ENCODE measurements at places on chromosomes 1 and 21. TPM values are rescaled to one million over a fixed set of nuclear protein-coding genes. Genes with fewer than 3 reads are reported as not detected.

GRCh38 chr1:245804696-245805095 is 649.9 kb downstream of the KIF26B start:
- H3K36me3 ChIP-seq, result no peaks in the 10 kb centered on the region
- H3K4me1 ChIP-seq, result peaks cover 11% of the 10 kb centered on the region
- no peak overlapping the region for H3K4me3 ChIP-seq
- no peak for DNase-seq
- no peak overlapping the region for H3K27ac ChIP-seq

DNA sequence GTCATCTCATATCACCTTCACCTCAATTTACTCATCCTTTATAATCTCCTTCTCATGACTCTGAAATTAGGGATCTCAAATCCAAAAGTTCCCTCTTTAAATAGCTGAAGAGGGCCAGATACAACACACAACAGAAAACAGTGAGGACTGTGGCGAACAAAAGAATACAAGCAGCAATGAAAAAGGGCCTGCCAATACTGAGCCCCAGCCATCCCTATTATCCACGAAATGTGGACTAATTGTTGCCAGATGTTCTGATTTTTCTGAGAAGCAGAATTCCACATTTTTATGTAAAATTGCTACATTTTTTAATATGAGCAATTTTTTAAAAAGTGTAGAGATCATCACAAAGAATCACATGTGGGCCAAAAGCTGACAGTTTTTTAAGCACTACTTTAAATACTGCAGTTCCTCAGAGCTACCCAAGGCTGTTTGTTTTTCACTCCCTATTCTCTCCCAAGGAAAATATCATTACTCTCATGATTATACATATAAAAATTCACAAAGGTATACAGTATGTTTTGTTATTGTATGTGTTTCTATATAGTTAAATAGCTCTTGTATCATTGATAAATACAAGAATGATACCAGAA is 90.0 kb downstream of the ASH1L start:
- DNase-seq, result no peak
- no peaks in the 10 kb centered on the region for H3K27me3 ChIP-seq
- H3K27ac ChIP-seq, result no peak overlapping the region
- H3K36me3 ChIP-seq, result peaks cover 2% of the 10 kb centered on the region
- no peaks in the 10 kb centered on the region for H3K4me1 ChIP-seq

- no peak for DNase-seq
- no peaks in the 10 kb centered on the region for H3K4me1 ChIP-seq
- no peaks in the 10 kb centered on the region for H3K27me3 ChIP-seq
- H3K27ac ChIP-seq, result no peak overlapping the region
- no peak overlapping the region for H3K4me3 ChIP-seq
Measured at GRCh38 chr1:57451516-57451915, 27.7 kb upstream of the DAB1 start.

GRCh38 chr21:32415451-32416398 is 3.2 kb downstream of the EVA1C start:
- H3K27me3 ChIP-seq, result peaks cover 6% of the 10 kb centered on the region
- no peak overlapping the region for H3K27ac ChIP-seq
- no peaks in the 10 kb centered on the region for H3K36me3 ChIP-seq

DNA sequence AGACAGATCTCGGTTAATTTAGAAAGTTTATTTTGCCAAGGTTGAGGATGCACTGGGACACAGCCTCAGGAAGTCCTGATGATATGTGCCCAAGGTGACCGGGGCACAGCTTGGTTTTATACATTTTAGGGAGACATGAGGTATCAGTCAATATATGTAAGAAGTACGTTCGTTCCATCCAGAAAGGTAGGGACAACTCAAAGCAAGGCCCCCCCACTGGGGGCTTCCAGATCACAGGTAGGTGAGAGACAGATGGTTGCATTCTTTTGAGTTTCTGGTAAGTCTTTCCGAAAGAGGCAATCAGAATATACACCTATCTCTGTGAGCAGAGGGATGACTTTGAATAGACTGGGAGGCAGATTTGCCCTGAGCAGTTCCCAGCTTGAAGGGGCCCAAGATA is 60.4 kb upstream of the VTCN1 start:
- H3K4me1 ChIP-seq, result 0 out of 2 replicates have a peak, but pooled peaks cover 1% of the 10 kb centered on the region
- H3K27ac ChIP-seq, result no peak overlapping the region
- no peak for DNase-seq
- H3K27me3 ChIP-seq, result peaks cover 3% of the 10 kb centered on the region

DNA sequence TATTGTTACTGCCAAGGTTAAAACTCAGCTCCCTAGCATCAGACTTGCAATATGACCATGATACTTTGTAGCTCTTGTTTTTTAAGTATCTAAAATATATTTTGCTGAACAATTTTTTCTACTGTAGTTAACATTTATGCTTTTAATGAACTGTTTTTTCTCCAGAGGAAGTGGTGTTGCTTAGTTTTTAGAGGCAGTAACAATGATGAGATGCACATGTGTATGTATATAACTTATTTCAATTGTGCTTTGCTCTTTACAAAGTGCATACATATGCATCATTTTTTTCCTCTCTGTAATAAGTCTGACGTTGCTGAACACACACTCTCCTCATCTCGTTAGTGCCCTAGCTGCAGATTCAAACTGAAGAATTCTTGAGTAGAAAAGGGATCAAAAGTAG is 418.8 kb downstream of the ZP4 start:
- H3K27me3 ChIP-seq, result no peaks in the 10 kb centered on the region
- H3K27ac ChIP-seq, result no peak overlapping the region
- DNase-seq, result no peak
- H3K4me1 ChIP-seq, result no peaks in the 10 kb centered on the region
- H3K4me3 ChIP-seq, result no peak overlapping the region

DNA sequence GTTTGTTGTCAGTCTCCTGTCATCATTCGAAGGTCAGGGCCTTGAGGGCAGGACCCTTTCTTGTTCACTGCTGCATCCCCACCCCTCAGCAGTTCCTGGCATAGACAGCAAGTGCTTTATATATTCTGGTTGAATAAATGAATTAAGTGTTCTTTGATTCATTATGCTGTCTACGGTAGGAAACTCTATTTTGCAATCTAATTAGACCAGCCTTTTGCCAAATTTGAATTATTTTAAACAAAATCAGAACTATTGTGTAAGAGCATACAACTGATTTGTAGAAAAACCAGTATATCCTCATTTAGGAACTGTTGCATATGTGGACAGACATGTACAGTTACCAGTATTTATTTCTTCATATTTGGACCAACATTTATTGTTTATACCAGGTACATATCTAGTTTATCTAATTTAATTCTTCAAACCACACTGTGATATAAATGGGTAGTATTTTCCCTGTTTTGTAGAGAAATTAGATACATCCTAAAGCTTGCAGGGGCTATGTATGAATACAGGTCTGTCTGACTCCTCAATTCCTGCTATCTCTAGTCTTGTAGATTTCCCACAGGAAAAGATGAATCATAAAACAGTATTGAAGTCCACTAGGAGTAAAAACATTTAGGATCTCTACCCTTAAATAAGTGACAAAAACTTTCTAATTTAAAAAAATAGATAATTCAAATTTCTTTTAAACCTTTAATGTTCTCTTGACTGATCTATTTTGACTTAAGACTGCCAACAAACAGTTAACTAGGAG is 10.4 kb downstream of the MGST3 start:
- no peaks in the 10 kb centered on the region for H3K27me3 ChIP-seq
- peaks cover 11% of the 10 kb centered on the region for H3K4me1 ChIP-seq
- peaks cover 12% of the 10 kb centered on the region for H3K36me3 ChIP-seq
- no peak overlapping the region for H3K4me3 ChIP-seq
- H3K27ac ChIP-seq, result no peak overlapping the region

DNA sequence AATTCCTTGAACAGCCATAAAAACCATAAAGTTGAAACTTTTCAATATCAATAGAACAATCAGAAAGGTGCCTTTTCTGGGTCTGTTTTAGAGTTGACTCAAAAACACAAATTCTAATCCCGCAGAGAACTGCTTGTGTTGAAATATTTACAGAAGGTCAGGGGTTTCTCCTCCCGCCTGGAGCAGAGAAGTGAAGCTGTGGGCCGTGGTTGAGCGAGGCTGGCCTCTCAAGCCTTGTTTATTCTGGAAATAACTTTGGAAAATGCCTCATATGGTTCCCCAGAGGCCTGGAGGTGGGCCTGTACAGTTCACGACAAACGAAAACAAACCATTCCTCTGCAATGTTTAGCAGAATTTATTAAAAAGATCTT is 90.8 kb upstream of the ERRFI1 start:
- H3K4me1 ChIP-seq, result peaks cover 35% of the 10 kb centered on the region
- no peaks in the 10 kb centered on the region for H3K36me3 ChIP-seq
- H3K4me3 ChIP-seq, result no peak overlapping the region
- no peaks in the 10 kb centered on the region for H3K27me3 ChIP-seq

DNA sequence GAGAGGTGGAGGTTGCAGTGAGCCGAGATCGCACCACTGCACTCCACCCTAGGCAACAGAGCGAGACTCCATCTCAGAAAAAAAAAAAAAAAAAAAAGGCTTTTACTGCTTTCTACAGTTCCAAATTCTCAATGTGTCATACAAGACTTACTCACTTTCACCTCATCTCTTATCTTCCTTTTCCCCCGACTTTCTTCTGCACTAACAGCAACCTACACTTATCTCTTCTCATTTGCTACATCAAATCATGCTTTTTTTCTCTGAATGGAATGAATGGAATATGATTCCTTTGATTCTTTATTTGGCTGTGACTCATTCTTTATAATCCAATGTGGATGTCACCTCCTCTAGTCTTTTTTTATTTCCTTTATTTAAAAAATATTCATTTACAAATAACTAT is 168.4 kb upstream of the DMRTA2 start:
- H3K4me3 ChIP-seq, result no peak overlapping the region
- DNase-seq, result peak; percentile 50
- peaks cover 4% of the 10 kb centered on the region for H3K36me3 ChIP-seq
- H3K4me1 ChIP-seq, result no peaks in the 10 kb centered on the region
- no peak overlapping the region for H3K27ac ChIP-seq

DNA sequence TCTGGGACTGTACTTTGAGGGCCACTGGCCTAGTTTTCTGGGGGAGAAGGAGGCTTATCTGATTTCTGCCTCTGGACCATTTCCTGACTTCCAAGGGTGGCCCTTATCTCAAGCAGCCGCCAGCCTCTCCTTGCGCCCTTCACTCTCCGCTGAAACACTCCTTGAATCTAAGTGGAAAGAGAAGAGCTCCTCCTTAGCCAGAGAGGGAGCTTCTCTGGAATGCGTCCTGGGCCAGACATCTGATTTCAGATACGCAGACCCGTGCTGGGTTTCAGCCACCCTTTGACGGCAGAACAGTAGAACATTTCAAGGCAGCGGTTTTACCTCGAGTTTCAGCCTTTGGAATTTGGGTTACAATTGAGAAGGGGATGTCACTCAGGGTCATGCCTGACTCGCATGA is 308.0 kb downstream of the CAMTA1 start:
- no peak overlapping the region for H3K4me3 ChIP-seq
- H3K27ac ChIP-seq, result no peak overlapping the region
- no peaks in the 10 kb centered on the region for H3K4me1 ChIP-seq
- DNase-seq, result no peak
- peaks cover 59% of the 10 kb centered on the region for H3K27me3 ChIP-seq

DNA sequence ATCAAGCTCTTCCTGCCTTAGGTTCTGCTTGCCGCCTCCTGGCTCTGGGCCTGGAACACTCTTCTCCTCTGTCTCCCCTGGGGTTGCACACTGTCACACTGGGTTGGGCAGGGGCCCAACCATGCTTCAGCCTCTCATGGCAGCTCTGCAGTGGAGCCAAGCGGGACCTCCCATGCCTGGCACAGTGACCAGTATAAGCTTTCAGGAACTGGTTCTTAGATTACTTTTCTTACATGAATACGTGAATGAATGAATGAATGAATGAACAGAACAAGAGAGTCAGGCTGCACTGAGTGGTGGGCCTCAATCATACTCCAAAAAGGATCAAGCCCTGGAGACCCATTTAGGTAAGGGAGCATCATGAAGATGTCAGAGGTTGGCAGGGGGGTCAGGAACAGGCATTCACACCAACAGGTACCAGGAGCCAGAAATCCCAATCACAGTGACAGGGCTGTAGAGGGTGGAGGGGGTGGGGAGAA is 30.8 kb upstream of the TMEM125 start:
- H3K36me3 ChIP-seq, result no peaks in the 10 kb centered on the region
- H3K27ac ChIP-seq, result no peak overlapping the region
- H3K4me1 ChIP-seq, result peaks cover 6% of the 10 kb centered on the region

- no peak overlapping the region for H3K27ac ChIP-seq
- H3K4me3 ChIP-seq, result no peak overlapping the region
- no peaks in the 10 kb centered on the region for H3K27me3 ChIP-seq
Measured at GRCh38 chr1:197448121-197448779, 180.2 kb downstream of the CRB1 start.

DNA sequence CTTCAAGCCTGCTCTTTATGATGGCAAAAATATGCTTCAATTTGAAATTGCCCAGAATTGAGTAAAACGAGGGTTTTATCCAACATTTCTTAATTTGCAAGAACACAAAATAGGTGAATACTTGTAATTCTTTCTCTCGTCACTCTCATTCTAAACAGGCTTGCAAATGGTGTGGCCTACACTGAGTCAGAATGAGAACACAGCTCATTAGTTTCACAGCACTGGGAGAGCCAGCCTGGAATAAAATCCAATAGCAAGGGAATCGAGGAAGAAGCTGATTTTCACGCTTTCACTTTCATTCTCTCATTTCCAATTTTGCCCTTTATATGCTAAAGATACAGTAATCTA is 537.5 kb downstream of the LTN1 start:
- no peaks in the 10 kb centered on the region for H3K4me1 ChIP-seq
- H3K36me3 ChIP-seq, result no peaks in the 10 kb centered on the region
- H3K4me3 ChIP-seq, result no peak overlapping the region
- peak; percentile 44 for DNase-seq

GRCh38 chr1:156149374-156150332 is 3.7 kb upstream of the SEMA4A start:
- DNase-seq, result no peak
- H3K4me3 ChIP-seq, result no peak overlapping the region
- peaks cover 14% of the 10 kb centered on the region for H3K27me3 ChIP-seq
- no peaks in the 10 kb centered on the region for H3K36me3 ChIP-seq
- no peak overlapping the region for H3K27ac ChIP-seq

- H3K4me1 ChIP-seq, result peaks cover 11% of the 10 kb centered on the region
- no peak overlapping the region for H3K4me3 ChIP-seq
- peak; percentile 64 for DNase-seq
- H3K36me3 ChIP-seq, result 0 out of 2 replicates have a peak, but pooled peaks cover under 1% of the 10 kb centered on the region
- H3K27ac ChIP-seq, result no peak overlapping the region
- H3K27me3 ChIP-seq, result no peaks in the 10 kb centered on the region
Measured at GRCh38 chr1:243475966-243476365, 220.1 kb downstream of the SDCCAG8 start.

The REN gene
- 0.54 TPM for total RNA-seq

The SLC44A5 gene
- under 0.01 TPM for total RNA-seq

The CD34 gene
- total RNA-seq, result not detected

The MPL gene
- total RNA-seq, result not detected

The CATSPER4 gene
- total RNA-seq, result not detected

The TNFRSF8 gene
- total RNA-seq, result under 0.01 TPM

The DNALI1 gene
- total RNA-seq, result 9.1 TPM

The CYP4B1 gene
- not detected for total RNA-seq

The DEGS1 gene
- 123 TPM for total RNA-seq

The C1orf210 gene
- not detected for total RNA-seq

The SERPINC1 gene
- not detected for total RNA-seq

The FAM72C gene
- total RNA-seq, result 0.83 TPM

The CSF3R gene
- total RNA-seq, result not detected

The OLIG2 gene
- not detected for total RNA-seq

All from IMR-90 (cell line).